ENCODE measurements at places on chromosomes 7 and 10.

DNA sequence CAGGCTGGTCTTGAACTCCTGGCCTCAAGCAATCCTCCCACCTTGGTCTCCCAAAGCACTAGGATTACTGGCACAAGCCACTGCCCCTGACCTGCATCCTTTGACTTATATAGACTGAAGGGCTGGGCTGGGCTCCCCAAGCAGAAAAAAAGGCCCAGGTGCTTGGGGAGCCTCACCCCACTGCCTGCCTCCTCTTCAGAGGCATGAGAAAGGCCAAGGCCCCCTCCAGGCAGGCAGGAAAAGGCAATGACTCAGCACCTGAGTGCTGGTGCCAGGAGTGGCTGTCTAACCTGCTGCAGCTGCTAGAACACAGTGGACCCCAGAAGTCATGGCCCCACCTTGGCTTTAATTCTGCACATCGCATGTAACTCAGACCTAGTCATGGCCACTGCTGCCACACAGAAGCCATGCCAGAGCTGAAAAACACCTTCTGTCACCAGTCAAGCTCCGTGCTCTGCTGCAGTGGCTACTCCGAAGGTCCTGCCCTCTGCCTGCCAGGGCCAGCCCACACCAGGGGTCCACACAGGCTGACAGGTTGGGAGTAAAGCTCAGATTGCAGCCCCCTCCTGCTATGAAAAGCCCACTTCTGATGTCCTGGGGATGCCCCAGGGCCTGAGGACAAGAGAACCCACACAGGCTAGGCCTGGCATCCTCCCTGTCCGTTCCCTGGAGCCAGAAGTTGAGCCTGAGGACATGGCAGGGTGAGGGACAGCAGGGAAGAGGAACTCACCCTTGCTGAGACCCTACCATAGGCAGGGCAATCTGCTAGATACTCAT is 48.5 kb downstream of the GRID1 start:
- no peak for DNase-seq

DNA sequence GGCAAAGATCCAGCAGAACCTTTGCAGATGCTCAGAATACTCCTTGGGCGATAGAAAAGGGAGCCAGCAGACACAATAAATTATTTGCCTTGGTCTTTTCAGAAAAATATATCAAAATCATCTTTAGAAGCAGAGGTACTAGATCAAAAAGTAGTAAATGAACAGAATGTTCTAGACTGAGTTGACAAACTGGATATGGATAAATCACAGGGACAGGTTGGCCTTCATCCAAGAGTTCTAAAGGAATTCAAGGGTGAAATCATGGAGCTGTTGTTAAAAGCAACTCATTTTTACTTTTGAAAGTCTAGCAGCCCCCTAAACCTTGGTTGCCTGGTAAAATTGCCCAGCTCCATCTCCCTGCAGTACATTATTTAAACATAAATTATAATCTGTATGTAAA is 99.1 kb downstream of the PLCE1 start:
- DNase-seq: no peak

DNA sequence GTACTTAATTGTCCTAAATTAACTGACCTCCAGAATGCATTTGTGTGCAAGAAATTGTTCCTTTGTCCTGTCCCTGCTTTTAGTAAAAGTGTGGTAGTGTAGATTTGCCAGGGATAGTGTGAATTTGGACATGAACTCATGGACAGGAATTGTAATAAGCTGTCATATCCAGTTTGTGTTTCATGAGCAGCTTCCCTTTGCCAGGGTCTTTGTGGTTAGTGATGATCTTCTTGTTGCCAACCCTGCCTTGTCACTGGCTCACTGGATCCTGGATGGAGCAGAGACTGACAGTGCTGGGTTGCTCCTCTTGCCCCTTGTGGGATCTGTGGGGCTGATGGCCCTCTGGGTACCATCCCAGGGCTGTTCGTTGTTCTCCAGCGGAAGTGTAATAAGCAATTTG is 110.1 kb downstream of the CCNY start:
- DNase-seq: no peak

DNA sequence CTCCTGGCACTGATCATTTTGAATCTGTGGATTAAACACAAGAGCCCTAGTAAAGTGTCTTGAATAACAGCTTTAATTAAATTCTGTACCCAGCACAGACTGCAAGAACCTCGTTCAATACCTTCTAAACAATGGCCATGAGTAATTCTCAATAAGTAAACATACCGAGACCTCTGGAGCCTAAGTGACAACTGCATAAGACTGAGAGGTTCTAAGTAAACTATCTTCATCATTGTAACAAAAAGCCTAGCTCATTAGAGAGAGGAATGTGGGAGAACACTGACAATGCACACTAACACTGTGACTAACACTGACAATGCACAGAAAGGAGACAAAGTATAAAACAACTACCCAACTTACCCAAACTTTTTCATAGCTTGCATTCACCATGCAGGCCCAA is 117.4 kb downstream of the ELAPOR2 start:
- DNase-seq: no peak

DNA sequence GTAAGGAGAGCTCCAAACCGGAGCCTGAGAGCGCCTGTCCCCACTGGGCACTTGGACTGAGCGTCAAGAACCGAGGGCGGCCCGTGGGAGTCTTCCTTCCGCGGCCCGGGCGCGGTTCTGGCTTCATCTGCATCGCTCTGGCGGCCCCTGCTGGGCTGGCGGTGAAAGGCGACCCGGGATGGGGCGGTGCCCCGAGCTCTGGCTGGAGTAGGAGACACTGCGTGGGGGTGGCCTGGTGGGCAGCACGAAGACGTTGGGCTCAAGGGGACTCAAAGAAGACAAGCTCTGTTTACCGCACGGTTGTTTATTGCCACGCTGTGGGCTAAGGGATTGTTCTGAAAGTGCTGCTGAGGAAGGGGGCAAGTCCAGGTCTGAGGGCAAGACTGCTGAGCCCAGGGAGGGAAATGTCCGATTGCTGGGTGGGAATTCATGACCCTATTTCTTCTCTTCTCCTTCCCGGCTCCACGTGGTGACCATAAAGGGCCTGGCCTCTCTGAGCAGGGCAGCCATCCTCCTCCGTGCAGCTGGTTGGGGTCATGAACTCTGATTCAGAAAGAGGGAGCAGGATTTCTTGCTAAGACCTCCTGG is 29.8 kb downstream of the PLAU start:
- DNase-seq: peak; percentile 77

- DNase-seq: no peak
These were observed 6.7 kb downstream of the SKAP2 start for GRCh38 chr7:26857506-26858240.

DNA sequence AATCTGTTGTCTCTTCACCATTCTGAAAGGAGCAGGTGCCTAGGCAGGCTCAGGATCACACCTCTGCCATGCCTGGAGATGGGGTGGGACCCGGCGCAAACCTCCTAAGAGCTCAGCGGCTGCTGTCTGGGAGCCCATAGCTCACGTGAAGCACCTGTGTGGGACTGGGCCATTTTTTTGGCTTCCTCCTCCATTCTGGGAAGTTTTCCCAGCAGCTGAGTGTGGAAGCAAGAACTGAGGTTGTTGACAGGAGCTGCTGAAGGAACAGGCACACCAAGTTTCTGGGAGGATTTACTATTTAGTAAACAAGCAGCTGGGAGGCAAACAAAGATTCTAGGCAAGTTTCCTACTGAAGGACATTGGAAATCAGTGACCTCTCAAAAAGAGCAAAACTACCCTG is 77.3 kb downstream of the FAM13C start:
- no peak for DNase-seq

GRCh38 chr10:14687340-14687739 is 87.4 kb downstream of the FAM107B start:
- no peak for DNase-seq

- no peak for DNase-seq
These were observed 17.4 kb downstream of the TECPR1 start for GRCh38 chr7:98234429-98235147.

DNA sequence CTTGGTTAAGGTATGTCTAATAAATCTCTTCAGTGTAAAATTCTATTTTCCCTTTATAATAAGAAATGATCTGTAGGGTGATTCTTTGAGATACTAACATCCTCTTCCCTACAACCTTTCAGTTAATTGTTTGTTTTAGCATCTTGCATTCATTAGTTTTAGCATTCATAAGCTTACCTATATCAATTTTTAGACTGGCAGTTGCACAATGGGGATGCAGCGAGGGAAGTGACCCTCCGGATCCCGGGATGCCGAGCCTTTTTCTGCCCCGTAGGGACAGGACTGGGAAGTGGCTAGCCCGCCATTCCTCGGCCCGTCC is 508 bp upstream of the KIF20B start:
- DNase-seq: no peak

DNA sequence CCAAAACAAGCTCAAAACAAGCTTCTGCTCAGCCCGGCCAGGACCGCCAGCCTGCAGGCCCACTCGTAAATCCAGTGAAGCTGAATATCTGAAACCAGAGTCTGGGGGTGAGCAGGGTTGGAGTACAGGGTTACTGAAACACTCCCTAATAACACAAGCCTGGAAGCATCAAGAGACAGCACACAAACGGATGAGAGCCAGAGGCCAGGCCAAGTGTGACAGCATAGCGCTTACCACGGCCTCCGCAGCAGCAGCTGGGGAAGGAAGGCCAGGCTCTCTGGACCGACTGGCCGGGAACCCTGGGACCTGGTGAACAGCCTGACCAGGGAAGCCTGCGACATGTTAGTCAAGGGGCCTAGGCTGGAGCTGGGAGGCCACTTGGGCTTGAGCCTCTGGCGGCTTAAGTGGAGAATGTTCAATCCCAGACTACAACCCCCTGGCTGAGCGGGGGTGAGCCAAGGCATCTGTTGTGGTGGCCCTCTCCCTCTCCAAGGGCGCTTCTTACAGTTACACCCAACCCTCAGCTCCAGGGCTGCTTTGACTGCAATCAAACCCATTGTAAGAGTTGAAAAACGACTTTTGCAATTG is 21.7 kb upstream of the RNF32 start:
- DNase-seq: no peak

DNA sequence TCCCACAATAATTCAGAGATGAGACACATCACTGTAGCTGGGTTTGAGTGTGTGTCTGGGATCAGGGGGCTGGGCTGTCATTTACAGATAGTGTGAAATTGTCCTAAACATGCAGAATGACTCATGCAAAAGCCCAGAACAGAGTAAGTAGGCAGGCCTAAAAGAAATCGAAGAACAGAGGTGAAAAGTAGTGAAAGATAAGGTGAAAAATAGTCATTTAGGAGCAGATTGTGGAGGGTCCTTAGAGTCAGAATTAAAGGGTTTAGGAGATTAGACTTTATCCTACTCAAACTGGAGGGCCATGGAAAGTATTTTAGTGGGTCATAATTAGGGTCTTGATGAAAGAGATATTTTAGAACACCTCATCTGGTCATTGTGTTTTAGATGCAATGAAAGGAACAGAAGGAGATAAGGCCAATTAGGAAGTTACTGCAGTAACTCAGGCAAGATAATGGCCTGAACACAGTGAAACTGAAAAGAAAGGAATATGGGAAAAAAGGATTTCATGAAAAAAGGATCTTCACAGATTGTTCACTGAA is 58.3 kb upstream of the NEBL start:
- DNase-seq: no peak

- DNase-seq: no peak
These were observed 98.6 kb upstream of the RPA3 start for GRCh38 chr7:7816816-7817536.

DNA sequence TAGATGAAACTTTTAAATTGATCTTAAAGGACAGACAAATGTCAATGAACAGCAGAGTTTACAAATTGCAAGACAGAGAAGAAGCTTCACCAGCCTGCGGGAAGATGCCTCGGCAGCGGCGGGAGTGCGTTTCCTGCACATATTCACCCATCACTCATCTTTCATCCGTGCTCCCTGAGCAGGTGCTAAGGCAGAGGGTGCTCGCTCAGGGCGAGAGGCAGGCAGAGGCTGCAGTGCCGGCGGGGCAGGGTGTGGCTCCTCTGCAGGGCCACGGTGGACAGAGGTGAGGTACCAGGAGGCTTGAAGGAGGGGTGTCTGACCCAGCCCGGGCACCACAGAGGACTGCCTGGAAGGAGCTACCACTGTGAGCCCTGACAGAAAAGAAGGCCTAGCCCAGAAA is 155.2 kb upstream of the PPP2R2D start:
- DNase-seq: no peak

- no peak for DNase-seq
These were observed 927.2 kb upstream of the AUTS2 start for GRCh38 chr7:68671046-68671445.

DNA sequence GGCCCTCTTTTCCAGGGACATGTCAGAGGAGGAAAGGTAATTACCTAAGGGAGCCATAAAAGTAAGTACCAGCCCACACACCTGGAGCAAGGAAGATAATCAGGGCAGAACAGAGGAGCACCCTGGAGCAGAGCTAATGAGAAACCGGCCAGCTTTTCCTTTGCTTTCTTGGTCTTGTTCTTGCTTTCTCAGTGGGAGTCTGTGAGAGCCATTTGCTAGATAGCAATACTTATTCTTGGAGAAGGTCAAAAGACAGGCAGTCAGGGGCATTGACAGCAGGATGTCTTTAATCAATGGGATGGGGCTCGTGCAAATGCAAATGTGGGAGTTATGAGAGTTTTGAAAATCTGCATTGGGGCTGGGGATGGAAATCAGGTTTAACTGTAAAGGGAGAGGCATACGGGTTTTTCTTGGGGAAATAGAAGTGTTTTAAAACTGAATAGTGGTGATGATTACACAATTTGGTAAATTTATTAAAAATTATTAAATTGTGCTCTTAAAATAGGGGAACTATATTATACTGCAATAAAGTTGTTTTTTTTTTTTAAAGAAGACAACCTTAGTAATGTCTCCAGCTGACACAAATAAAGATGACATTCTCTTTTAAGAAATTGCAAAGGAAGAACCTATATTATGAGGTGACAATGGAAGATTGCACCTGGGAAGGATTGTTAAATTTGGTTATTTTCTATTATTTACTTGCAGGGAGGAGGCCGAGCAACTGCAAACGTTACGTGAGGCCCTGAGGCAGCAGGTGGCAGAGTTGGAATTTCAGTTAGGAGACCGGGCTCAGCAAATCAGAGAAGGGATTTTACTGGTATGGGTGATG is 35.6 kb upstream of the PPP1R17 start:
- DNase-seq: no peak

DNA sequence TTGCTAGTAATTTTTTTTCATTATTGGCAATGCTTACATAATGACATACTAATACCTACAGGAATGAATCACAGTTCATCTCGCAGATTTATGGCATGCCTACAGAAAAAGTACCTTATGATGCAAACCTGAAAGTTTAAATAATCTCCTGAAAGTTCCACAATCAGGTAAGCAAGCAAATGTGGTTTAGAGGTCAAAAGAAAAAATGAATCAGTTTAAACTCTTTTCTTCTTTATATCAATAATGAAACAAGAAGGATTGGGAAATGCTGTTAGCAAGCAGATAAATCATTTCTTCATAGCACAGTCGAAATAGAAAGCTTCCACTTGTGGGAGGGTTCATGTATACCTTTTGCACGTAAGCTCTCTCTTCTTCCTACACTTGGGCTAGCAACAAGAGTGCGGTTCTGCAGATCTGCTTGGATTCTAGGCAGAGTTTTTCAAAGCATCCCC is 53.7 kb upstream of the MTPN start:
- DNase-seq: no peak

DNA sequence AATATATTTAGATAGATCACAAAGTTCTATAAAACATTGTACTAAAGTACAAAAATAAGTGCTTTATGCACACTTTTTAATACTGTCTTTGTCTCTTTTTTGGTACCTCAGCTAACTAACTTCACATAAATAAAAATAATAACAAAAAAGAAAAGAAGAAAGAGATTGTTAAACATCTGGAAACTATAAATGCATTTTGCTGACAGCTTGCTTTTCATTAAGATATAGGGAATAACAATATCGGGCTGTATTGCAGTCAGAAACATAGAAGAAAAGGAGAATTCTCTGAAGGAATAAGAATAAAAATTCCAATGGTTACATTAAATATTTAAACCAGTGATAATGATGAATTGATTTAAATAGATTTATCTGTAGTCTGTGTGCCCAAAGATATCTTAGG is 59.9 kb downstream of the ASAH2B start:
- DNase-seq: no peak

- DNase-seq: no peak
These were observed 361.8 kb downstream of the IPMK start for GRCh38 chr10:57905861-57906260.
